Stimulated activated CD4-positive, alpha-beta T cell treated with anti-CD3 and anti-CD28 coated beads, Interleukin-1b, Interleukin-23, amount 100 ng/mL, for 1 hour (primary cell): ENCODE measurements at places on chromosomes 11 and 22.

DNA sequence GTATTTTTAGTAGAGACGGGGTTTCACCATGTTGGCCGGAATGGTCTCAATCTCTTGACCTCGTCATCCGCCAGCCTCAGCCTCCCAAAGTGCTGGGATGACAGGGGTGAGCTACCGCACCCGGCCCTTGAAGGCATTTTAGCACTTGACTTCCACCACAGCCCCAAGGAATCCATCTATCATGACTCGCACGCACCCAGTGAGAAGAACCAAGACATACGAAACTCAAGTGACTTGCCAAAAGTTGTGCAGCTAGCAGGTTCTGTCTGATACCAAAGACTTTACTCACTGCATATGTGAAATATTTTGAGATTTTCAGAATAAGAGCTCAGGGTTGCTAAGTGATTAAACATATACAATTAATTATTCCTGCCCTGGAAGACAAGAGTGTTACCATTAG lies 21.0 kb downstream of the FLI1 start:
- DNase-seq, result no peak

DNA sequence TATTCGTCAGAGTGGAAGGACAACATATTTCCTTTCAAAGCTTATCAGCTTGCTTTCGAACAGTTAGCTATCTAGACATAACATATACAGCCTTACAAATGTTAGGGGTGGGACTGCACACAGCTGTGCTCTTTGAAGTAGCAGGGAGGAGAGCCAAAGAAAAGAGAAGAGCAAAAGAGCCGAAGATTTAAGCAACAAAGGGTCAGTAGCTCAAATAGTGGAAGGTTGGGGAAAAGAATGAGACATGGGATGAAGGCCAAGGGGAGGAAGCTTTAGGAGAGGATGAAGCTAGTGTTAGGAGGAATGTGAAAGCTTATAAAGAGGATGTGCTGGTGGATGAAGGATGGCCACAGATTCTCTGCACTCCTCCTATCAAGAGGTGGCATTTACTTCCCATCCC lies 31.8 kb upstream of the IGSF22 start:
- no peak for DNase-seq

GRCh38 chr11:30420233-30420787 lies 97.4 kb downstream of the ARL14EP start:
- no peak for DNase-seq

- DNase-seq, result no peak
Observed at GRCh38 chr22:33895444-33895843, 24.8 kb downstream of the LARGE1 start.

DNA sequence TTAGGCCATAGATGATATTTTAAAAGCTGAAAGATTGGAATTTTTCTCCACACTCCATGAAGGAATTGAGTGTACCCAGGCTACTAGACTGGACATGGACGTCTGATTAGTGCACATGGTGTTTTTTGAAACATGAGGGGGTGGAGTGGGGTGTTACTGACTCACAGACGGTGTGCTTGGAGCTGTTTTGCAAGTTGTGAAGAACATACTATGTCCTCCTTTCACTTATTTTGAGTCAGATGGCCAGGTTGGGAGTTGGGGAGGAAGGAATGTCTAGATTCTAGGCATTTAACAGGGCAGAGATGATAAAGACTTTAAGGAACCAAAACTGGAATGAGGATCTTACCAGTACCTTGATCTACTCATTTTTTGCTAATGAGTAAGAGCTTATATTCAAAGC lies 158.1 kb upstream of the MTNR1B start:
- DNase-seq, result no peak

DNA sequence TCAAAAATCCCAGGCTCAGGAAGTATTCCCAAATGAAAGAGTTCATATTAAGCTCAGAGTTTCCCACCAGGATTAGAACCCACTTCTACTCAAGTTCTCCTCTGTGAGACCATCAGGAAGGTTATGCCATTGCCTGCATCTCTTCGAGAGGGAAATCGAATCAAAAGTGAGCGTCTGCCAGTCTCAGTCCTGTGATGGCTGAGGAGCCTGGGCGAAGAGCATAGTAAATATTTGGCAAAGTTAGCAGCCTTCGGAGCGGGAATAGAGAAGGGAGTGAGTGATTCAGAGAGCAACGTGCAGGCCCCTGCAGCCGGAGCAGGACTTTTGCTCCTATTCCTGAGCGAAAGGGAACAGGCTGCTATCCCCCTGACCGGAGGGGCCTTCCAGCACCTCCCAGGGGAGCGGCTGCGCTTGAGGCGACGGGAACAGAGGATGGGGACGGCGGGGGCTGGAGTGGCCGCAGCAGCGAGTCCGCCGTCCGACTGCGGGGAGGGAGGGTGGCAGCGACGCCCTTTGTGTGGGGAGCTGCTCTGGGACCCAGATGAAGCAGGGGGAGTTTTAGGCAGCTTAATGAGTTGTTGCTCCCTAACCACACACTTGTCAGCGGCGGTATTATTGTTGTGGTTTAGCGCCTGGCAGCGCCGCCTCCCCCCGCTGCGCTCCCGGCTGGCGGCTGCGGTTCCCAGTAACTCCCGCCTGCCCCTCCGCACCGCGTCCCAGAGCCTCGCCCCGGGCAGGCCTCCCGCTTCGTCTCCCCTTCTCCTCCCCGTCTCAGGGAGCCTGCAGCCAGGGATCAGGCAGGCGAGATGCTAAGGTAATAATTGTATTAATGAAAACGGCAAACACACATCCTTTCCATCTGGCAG lies 21.7 kb upstream of the NRGN start:
- no peak for DNase-seq

DNA sequence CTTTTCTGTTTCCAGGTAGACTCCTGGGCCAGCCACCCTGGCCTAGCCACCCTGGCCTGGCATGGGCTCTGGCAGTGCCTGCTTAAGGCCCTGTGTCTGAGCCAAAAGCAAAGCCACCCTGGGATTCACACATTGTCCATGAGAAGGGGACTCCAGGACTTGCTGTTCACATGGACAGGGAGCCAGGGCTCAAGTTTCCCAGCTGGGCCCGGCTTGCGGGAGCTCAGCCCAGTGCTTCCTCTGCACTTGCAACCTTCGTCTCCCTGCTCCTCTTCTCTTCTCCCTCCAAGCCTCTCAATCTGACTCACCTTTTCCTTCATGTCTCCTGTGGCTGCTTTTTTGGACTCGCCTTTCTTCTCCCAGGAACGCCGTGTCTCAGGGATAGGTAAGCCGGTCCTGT lies 130.3 kb downstream of the MICAL2 start:
- no peak for DNase-seq

GRCh38 chr11:18696638-18697225 lies 1.8 kb upstream of the TMEM86A start:
- DNase-seq, result no peak

DNA sequence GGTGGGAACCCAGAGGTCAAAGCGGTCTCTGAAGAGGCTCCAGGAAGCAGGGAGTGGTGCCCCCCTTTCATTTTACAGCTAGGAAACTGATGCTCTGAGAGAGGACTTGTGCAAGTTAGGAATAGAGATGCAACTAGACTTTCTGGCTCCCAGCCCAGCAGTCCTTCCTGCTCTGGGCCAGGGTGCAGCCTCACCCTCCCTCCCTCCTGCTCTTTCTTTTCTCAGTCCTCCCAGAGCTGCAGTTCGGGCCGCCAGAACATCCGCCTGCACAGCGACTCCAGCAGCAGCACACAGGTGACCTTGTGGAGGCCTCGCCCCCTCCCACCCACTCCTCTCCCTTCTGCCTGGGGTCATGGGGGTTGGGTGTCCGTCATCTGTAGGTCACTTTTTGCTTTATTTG lies 51.5 kb downstream of the LHFPL7 start:
- DNase-seq, result no peak

- no peak for DNase-seq
Observed at GRCh38 chr22:32444068-32444467, 20.2 kb downstream of the BPIFC start.

- no peak for DNase-seq
Observed at GRCh38 chr11:123139206-123139605, 55.8 kb downstream of the CLMP start.

- no peak for DNase-seq
Observed at GRCh38 chr11:35930466-35930865, 13.4 kb upstream of the LDLRAD3 start.

DNA sequence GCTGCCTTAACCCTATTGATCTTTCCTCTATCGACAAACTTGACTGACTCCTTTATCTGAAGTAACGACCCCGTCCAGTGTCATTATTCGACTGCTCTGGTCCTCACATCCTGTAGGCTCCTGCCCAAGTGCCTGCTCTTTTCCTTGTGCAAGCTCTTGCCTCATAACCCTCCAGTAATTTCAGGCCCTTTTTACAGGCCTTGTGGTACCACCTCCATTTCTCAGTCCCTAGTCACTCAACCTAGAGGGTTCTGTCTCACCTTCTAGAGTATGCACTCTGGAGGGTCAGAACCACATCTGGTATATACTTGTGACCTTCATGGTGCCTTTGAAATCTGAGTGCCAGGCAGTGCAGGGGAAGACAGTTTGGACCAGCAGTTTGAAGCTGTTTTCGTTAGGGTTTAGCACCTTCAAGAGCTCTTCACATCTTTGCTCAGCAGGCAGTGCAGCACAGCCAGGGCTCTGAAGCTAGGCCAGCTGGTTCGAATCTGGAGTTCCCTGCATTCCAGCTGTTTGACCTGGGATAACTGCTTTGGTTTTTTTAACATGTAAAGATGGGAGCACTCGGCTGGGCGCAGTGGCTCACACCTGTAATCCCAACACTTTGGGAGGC lies 11.2 kb downstream of the SNRPD3 start:
- DNase-seq, result no peak

GRCh38 chr11:45737056-45737455 lies 67.9 kb upstream of the SLC35C1 start:
- DNase-seq, result no peak

GRCh38 chr22:36056980-36057379 lies 28.4 kb upstream of the RBFOX2 start:
- DNase-seq, result no peak

- DNase-seq, result no peak
Observed at GRCh38 chr11:130411223-130411622, 17.2 kb downstream of the ADAMTS8 start.

DNA sequence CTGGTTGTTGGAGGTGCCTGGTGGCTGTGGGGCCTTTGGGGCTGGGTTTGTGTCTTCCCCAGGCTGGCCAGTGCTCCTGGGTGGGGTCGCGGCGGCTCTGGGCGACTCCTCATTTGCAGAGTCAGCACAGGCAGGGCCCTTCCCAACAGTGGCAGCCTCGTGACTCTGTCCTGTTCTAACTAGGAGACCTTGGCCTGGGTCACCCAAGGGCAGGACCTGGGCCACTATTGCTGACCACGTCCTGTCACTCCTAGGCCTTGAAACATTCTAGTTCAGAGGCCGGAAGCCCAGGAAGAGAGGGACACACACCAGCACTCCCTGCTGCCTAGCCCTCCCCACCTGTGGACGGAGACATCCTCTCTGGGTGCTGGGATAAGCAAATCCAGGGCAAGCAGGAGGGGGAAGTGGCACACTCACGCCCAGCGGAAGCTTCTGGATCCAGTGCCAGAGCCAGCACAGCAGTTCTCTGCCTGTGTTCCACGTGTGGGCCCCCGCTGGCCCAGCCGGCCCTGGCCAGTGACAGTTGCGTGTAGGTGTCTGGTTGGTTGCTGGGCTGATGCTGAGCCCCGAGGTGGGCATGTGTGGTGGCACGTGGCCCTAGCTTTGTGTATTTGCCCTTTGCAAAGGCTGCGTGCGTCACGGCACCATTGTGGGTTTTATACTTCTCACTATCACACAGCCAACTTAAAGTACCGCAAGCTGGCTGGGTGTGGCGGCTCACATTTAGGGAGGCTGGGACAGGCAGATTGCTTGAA lies 4.3 kb upstream of the CHID1 start:
- no peak for DNase-seq

GRCh38 chr11:15911377-15912044 lies 444.8 kb downstream of the SOX6 start:
- DNase-seq, result no peak

DNA sequence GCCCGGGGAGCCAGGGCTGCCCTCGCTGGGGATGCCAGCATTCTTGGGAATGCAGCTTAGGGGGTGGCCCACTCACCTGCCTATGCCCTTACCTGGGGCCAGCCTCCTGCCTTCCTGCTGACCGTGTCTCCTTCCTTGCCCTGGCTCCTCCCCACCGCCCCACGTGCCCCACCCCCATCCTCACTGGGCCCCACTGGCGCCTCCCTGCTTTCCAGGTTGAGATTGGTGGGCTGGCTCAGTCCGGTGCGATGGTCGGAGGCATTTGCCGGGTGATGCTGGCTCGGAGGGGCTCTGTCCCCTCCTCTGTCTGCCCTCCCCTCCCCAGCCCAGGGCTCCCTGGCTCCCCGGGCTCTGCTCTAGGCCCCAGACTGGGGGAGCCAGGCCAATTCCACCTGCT lies 34.1 kb upstream of the GRAMD4 start:
- no peak for DNase-seq
